ENCODE measurements at places on chromosomes 13 and 19.
A peak's percentile ranks its signal among the peaks of the same experiment; 100 is the strongest.

GRCh38 chr19:602391-603301, 13.0 kb downstream of the HCN2 start:
- DNase-seq = no peak

DNA sequence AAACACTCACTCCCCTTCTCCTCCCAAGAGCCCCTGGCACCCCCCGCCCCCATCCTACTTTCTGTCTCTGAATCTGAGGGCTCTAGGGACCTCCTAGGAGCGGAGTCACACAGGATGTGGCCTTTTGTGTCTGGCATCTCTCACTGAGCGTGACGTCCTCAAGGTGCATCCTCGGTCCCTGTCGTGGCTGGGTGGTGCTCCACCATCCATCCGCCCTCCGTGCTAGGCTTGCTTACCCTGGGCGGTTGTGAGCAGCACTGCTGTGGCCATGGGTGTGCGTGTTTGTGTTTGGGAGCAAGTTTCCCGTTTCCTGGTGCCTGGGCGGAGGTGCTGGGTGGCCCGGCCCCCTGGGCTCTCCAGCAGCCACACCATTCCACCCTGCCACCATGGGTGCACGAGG, 12.2 kb downstream of the PLEKHJ1 start:
- DNase-seq = no peak

GRCh38 chr19:49140951-49141350, 14.2 kb downstream of the HRC start:
- no peak for DNase-seq

DNA sequence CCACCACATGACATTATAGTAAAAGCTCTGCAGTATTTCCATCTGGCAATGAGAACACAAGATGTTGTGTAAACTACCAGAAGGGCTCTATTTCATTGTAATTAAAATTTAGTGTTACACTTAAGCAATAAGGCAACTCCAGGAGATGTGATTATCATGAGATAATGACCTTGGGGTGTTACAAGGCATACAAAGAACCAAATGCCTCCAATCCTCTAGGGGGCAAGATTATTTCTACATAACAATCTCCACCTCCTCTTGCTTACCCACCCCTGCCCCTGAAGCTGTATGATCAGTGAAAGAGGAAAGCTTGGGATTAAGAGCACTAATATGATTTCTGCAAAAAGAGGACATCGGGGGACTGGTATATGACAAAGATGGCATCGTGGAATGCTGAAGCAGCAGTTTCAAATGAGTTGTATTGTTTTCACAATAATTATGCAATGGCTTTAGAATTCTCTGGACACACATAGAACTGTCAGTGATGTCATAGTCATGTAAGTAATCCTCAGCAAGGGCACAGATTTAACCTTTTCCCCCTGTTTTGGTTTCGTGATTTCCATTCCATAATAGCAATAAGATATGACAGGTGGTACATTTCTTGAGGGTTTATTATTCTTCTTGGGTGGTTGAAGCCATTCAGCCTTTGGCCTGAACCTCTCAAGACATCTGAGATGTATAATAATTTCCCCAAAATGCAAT, 295.3 kb downstream of the MZT1 start:
- no peak for DNase-seq

- DNase-seq = peak; percentile 51
Measured at GRCh38 chr13:35164324-35164932, 222.4 kb downstream of the NBEA start.

DNA sequence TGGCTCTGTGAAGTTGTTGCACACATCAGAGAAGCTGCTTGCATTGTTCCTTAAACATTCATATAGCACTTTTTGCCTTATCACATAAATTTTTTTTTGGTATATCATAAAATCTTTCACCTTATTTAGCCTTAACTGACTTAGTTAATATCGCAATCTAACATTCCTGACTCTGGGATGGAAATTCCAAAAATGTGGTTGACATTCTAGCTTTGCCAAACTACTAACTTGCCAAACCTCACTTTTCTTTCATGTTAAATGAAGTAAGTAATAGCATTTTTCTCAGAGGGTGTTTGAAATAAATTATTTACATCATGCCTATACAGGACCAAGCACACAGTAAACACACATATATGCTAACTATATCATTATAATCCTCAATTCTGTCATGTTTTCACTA, 736.9 kb upstream of the PCDH9 start:
- peak; percentile 62 for DNase-seq

- no peak for DNase-seq
Measured at GRCh38 chr13:24127116-24127631, 33.3 kb upstream of the SPATA13 start.

- peak; percentile 13 for DNase-seq
Measured at GRCh38 chr13:76813000-76813691, 73.1 kb downstream of the KCTD12 start.

DNA sequence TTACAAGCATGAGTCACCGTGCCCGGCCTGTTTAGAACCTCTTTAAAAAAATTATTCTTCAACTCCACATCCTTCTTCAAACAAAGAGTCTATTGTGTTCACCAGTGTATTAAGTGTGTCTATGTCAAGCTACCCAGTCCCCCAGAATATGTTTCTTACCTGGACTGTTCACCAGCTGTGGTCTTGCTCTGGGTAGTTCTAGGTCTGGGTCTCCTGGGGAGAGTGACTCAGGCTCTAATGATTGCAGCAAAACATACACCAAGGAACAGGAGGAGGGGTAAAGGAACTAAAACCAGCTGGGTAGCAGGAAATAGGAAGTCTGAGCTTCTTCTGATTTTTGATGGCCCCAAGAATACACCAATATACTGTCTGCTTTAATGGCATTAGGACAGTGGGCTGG, at the start of gene FPR1:
FPR1 (minus strand) TSS at position 224 of the 400 bp plus-strand sequence. CDS start 4,884 bp downstream, outside the sequence.
- no peak for DNase-seq

DNA sequence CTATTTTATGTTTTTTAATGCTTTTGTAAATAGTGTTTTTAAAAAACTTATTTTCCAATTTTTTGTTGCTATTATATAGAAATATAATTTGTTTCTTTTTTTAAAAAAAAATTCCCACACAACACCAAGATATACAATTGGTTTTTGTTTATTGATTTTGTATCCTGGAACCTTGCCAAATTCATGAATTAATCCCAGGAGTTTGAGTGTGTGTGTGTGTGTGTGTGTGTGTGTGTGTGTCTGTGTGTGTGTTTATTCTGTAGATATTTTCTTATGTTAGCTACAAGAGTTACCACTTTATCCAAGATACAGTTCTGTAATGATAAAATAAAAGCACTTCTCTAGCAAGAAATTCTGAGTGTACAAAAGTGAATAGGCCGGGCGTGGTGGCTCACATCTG, 7.6 kb downstream of the TPRX1 start:
- no peak for DNase-seq

- no peak for DNase-seq
Measured at GRCh38 chr13:71461892-71462291, 405.1 kb downstream of the DACH1 start.

- no peak for DNase-seq
Measured at GRCh38 chr19:50205681-50206138, 2.3 kb downstream of the MYH14 start.

DNA sequence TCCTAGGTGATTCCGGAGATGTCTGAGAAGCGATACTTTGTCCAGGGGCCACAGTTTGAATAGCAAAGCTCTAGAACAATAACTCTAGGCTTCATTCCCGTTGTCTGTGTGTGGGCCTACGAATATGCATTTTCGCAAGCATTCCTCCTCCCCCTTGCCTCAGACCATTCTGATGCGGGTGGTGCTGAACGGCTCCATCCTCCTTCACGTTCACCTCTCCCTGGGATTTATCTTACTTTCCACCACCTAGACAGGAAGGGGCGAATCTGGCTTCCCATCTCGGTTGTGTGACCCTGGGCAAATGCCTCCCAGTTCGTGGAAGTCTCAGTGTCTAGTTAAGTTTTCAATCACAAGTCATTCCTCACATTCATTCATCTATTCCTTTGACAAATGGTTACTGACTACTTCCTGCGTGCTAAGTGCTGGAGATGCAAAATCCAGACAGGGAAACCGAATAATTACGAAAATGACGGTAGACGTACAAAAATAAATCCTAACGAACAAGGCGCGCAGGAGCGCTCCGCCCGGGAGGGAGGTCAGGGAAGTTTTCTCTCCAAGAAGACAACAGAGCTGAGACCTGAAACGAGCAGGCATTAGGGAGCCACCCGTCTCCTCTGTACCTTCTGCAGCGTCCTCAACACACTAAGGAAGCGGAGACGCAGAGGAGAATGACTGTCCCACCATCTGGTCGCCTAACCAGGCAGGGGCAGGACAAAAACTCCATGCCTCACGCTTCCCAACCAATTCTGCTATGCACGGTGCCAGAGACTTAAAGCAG, 1.3 kb upstream of the CNOT3 start:
- DNase-seq = no peak

- no peak for DNase-seq
Measured at GRCh38 chr13:113865427-113865826, 1.6 kb upstream of the GAS6 start.

DNA sequence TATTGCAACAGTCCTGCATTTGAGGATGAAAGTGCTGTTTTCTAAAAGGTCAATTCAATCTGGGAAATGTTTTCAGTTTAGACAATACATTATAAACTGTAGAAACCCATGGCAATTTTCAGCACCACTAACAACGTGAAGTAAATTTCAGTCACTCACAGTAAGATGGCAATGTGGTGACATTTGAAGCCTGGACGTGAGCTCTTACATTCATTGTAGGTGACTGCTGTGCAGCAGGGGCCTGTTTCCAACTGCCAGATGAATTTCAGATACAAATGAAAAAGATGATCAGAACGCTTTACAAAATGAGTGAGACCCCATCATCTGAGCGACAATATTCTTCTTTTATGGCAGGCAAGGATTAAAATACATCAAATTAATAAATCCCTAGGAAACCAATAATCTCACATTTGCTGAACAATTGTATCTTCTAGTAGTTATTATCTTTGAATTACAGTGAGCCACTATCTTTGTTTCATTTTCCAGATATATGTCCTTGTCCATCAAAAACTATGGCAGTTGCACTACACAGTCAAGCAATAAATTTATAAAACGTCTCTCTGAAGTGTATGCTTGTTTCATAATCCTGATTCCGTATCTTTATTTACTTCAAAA, 1816.8 kb downstream of the OLFM4 start:
- no peak for DNase-seq

DNA sequence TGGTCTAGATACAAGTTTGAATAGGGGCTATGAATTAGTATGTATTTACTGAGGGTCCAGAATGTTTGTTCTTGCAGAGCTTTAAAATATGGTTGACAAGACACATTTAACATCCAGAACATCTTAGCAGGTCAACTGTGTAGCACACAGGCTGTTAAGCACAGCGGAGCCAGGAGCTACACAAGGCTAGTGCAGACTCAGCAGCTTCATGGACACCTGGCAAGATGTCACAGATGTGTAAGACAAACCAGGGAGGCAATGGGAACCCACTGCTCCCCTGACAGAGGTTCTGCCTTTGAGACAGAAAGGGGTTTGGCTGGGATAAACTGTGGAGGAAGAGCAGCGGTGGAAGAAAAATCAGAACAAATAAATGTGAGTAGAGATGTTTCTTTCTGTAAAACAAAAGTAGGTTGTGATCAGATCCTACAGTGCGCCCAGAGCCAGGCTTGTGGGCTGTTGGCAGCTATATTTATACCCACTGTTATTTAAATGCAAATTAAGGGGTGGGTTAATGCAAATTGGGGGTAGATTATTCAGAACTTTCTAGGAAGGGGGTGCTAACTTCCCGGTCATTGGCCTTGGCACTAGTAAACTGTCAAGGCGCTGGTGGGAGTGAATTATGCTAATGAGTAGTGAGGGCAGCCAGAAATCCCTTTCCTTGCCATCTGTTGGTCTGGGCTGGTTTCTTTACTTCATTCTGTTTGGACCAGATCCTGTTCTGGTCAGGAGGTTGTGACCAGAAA, 33.0 kb downstream of the MIPEP start:
- DNase-seq = peak; percentile 49

DNA sequence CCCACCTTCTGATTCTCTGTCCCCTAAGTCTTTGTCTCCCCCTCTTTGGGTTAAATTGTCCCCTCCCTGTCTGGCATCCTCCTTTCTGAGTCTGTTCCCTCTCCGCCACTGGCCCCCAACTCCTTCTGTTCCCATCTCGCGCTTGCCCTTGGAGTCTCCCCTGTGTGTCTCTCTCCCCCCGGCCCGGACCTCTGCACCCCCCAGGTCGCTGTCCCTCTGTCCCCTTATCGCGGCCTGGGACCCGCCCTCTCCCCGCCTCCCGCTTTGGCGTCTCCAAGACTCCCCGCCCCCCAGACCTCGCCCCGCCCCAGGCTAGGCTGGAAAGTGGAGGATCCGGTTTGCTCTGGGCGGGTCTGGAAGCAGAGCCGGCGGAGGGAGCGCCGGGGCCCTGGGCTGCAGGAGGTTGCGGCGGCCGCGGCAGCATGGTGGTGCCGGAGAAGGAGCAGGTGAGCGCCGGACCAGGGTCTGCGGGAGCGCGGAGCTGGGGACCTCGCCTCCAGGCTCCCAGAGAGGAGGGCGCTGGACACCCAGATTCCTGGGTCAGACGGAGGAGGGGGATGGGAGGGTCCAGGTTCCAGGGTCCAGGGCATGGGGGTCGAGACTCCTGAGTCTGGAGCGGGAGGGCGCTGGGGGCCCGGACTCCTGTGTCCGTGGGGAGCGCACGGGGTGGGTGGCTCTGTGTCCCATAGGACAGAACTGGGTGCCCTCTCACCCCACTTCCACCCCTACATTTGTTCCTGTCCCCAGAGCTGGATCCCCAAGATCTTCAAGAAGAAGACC, at the start of gene TRPM4:
TRPM4 (plus strand) TSS at position 348 of the 780 bp plus-strand sequence; CDS start at position 423, 75 bp downstream.
- peak; percentile 90 for DNase-seq

DNA sequence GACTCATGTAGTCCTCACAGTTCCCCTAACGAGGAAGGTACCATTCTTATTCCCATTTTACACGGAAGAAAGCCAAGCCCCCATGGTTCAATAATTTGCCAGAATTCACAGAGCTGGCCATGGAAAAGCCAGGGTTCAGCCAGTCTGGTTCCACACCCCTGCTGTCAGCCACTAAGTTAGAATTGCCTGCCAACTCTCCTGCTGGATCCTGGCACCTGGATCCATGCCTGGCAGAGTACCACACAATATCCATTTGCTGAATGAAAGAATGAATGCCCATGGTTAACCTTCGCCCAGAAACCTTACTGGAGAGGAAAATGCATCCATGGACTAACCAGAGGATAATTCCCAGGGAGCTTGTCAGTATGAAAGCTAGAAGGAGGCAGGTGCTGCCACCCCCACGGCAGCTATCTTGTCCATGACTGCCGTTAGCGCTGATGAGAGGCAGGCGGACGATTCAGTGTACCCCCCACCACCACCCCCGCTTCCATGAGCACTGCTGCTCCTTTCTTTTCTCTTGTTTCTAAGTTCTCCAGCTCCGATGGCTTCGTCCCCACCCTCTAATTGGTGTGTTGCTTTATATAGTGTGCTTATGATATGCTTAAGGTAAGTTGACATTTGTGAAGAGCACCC, 114.5 kb downstream of the SLC7A1 start:
- no peak for DNase-seq

GRCh38 chr19:55066107-55066709, 3.3 kb upstream of the RDH13 start:
- peak; percentile 41 for DNase-seq

GRCh38 chr19:19418555-19419260, 13.2 kb downstream of the GATAD2A start:
- peak; percentile 32 for DNase-seq

GRCh38 chr19:9914315-9915207, 21.8 kb downstream of the OLFM2 start:
- peak; percentile 96 for DNase-seq

GRCh38 chr13:30045916-30046704, 195.7 kb upstream of the UBL3 start:
- peak; percentile 71 for DNase-seq
